ENCODE measurements at places on chromosomes 4 and X.
A peak's percentile ranks its signal among the peaks of the same experiment; 100 is the strongest.

DNA sequence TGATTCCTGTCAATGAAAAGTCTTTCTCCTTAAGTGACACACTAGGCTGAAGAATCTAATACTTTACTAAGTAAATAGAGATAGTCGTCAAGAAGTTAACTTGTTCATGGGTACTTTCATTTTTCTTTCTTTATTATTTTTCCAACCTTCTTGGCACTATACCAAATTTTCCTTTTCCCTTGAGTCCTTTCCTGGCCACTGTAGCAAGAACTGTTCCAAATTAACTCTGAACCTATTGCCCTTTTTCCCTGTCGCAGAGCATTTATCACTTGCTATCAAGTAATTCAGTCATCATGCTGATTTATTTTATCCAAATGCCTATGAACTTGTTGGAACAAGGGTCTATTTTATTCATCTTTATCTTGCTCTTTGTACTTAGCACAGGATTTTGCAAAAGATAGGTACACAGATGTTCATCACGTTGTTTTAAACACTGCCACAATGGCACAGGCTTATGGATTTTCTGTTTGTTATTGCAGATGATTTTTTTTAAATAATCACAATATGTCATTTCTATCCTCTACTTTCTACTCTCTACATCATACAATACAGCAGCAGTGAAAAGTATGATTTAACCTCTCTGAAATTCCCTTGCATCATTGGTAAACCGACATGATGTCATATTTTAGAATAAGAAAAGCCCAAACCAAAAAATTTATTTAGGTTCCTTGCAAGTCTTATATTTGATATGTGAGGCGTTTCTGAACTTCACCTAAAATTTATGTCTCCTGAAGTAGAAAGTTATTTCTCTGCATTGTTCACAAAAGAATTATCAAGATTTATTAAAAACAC, 2352.3 kb downstream of the PCDH7 start:
- DNase-seq, result no peak

- DNase-seq, result no peak
These were observed 62.9 kb upstream of the PGRMC2 start for GRCh38 chr4:128350449-128351045.

DNA sequence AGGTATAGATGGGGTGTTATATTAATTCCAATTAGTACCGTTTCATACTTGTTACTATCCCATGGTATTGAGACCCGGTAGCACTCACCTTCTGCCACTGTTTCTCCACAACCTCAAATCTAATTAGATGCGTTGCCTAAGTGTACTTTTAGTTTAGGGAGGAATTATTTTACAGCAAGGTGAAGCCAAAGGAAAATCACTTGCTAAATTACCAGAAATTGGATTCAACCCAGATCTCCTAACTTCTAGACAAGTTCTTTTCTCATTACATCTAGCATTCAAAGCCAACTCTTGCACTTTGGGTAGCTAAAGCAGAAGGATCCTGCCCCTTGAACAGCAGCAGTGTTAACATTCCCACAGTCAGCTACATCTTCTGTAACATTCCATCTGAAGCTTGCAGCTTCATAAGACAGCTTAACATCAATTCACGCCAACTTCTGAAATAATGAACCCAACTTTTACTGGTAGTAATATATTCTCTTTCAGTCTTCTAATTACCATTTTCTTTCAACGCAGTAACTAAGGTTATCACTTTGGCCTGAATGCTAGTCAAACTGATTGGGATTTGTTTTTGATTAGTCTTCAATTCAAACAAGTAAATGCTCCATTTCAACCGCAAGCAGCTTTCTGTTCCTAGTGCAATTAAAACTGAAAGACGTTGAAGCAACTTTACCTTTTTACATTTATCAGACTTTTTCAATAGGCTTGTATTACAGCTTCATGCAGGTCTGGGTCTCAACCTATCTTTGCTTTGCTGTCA, 934 bp upstream of the SEC31A start:
- no peak for DNase-seq

DNA sequence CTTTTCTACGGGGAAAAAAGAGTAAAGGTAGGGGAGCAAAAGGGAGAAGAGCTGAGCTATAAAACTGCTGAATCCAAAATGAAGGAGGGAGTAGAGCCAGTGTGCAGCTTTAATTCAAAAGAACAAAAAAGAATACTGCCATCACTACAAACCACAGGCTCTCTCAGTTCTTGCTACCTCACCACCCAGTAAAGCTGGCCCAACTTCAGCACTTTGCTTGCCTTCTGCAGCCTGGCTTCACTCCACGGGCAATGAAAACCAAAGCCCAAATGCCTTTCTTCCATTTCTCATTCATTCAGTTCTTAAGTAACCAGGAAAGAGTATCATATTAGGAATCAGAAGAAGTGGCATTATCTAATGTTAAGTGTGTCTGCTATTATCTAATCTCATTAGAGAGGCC, 376.8 kb downstream of the BCOR start:
- DNase-seq, result no peak

- DNase-seq, result no peak
These were observed 312.8 kb downstream of the TENM3 start for GRCh38 chr4:182555997-182556418.

- DNase-seq, result no peak
These were observed 18.0 kb downstream of the SPINK2 start for GRCh38 chr4:56803471-56803870.

GRCh38 chr4:79211490-79211889, 114.4 kb downstream of the NAA11 start:
- DNase-seq, result peak; percentile 87

GRCh38 chr4:57632564-57632963, 522.4 kb upstream of the IGFBP7 start:
- DNase-seq, result no peak

DNA sequence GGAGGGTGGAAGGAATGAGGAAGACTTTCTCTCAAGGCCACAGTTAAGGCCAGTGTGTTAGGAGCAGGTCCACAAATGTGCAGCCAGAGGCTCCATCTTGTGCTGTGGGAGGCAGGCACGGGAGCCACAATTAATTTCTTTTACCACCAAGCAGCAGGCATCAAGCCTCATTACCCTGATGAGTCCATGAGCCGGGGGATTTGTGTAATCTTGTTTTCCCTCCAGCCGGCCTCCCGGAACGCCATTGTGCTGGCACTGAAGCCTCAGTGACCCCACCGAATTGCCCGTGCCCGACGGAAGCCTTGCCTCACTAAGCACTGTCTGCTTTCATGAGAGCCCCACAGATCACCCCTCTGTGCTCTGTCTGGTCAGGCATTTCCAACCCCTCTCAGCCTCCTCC, 154.7 kb upstream of the STX18 start:
- no peak for DNase-seq

- no peak for DNase-seq
These were observed 154.0 kb downstream of the BTC start for GRCh38 chr4:74640111-74640903.

Measured in glutamatergic neuron (in vitro differentiated cells).